Suppressor macrophage (primary cell): ENCODE measurements at places on chromosomes 7 and 10.

- no peak for DNase-seq
Measured at GRCh38 chr10:59843748-59844147, 62.6 kb downstream of the CCDC6 start.

GRCh38 chr10:115795964-115796363 is 477.0 kb downstream of the GFRA1 start:
- no peak for DNase-seq

- no peak for DNase-seq
Measured at GRCh38 chr7:135205850-135206249, 5.5 kb downstream of the WDR91 start.

DNA sequence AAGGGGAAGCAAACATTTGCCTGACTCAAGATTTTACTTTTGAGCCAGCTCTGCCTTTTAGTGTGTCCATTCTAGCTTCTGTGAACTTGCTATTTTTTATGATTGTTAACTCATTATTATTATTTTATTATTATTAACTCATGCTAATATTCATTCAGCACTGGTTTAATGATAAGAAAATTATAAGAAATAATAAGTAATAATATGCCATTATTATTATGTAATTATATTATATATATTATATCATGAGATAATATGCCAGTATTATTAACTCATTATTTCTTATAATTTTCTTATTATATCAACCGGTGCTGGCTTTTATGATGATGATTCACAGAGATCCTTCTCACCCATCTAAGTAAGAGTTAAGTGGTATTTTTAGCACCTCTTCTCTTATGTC is 79.3 kb upstream of the NPVF start:
- DNase-seq: peak; percentile 12

GRCh38 chr10:80453842-80454512 is at the start of gene TSPAN14:
TSS of gene TSPAN14 (plus strand) at chr10:80454310. CDS start at chr10:80489234, 34,924 bp downstream.
- peak; percentile 97 for DNase-seq

DNA sequence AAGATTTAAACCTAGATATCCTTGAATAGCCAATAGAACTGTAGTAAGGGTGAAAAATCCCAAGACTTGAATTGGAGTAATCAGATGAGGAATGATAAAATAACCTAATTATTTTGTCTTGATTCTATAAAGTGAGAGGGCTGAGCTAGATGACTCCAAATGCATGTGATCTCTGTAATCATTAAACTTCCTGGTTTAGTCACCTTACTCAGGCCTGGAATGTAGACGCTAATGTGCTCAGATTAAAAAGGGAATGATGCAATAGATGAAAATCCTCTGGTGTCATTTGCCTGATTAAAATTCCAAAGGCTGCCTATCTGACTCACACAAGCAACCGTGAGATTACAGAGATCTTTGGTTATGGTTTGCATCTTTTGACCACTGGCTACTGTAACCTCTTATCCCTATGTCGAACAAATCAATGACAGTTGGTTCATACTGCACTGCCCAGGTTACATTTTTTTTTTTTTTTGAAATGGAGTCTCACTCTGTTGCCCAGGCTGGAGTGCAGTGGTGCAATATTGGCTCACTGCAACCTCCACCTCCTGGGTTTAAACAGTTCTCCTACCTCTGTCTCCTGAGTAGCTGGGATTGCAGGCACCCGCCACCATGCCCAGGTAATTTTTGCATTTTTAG is 2.9 kb upstream of the HKDC1 start:
- DNase-seq: peak; percentile 86

DNA sequence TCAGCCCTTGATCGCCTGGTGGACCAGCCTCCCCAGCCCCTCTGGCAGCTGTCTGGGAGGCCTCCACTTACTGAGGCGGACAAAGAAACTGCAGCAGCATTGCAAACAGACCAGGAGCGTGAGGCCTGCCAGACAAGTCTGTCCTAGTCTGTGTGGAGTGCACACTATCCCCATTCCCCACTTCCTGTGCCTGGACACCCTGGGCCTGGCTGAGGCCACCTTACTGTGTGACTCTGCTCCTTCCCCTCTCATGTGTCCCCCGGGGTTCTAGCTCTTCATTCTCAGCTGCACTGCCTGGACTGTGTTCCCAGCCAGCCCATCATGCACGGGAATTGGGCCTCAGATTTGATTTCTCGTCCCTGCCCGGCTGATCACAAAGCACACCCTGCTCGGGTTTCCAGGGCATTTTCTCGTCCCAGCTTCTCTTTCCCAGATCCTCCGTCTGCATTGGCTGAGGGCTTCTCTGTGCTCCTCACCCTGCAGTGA is 16.7 kb upstream of the C10orf90 start:
- DNase-seq: no peak

DNA sequence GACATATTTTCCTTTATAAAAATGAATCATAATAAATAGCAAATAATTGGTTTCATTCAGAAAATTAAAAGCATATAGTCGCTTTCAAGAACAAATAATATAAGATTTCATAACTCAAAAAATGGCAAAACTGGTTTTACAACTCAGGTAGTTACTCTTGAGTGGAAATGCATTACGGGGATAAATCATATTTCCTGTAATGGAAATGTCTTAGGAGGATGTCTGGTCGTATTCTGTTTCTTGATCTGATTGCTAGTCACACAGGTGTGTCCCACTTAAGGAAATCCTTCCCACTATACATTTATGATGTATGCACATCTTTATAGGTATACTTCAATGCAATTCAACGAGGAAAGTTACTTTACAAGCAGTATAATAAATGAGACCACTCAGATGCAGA is 20.7 kb downstream of the NRAP start:
- DNase-seq: no peak

- peak; percentile 87 for DNase-seq
Measured at GRCh38 chr10:88271761-88272543, 311.2 kb downstream of the RNLS start.

GRCh38 chr10:93352638-93353383 is 129.3 kb downstream of the MYOF start:
- peak; percentile 71 for DNase-seq

GRCh38 chr7:157547611-157548010 is 210.8 kb downstream of the DNAJB6 start:
- DNase-seq: no peak

DNA sequence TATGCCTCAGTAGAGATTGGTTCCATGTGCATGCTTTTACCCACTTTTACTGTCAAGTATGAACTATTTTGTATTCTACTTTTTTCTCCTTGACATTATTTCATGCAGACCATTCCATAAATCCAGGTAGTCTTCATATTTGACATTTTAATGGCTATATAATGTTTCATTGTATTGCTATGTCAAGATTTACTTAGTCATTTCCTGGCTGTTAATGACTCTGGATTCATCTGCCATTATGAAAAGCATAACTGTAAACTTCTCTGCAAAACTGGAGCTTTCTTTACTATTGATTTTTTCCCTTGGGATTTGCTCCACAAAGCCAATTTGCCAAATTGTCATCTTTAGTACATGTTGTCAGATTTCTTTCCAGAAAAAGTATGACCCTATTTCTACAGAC is 6.8 kb upstream of the MSRB2 start:
- DNase-seq: no peak

- no peak for DNase-seq
Measured at GRCh38 chr7:136063326-136063666, 86.1 kb upstream of the MTPN start.

DNA sequence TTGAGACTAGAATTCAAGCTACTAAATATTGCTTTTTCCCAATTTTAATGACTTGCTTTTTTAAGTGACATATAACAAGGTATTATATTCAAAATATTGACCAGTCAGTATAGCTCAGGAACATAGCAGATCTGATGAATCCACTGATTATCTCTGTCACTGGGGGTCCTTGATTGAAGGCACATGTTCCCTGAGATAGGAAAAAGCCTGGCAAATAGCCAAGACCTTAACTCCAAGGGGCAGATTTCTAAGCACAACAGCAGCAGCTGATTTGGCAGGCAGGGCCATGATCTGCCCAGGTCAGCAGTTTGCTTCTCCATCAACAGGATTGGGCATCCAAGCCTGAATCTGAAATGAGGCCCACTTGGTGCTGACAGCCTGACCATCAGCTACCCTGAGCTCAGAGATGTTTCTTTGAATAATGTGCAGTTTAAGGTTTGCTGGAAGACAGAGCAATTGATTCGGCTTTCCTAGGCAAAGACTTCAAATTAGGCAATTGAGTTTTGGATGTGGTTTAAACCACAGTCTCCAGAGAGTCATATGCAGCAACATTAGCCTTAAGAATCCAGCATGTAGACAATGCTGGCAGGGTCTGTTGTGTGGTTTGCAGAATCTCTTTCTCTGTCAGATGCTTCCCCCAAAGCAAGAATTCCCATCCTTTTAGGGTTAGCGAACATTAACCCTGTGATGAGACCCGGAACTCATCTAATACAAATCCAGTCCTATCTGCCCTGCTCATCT is 352.6 kb downstream of the ADRA2A start:
- no peak for DNase-seq
